ENCODE measurements at places on chromosomes 3 and 15.
A peak's percentile ranks its signal among the peaks of the same experiment; 100 is the strongest.

GRCh38 chr3:50120364-50121071, 31.8 kb downstream of the RBM5 start:
- no peak for DNase-seq
- no peaks in the 10 kb centered on the region for H3K27me3 ChIP-seq
- no peaks in the 10 kb centered on the region for H3K4me1 ChIP-seq
- no peak overlapping the region for H3K27ac ChIP-seq

- no peak for DNase-seq
- peaks cover 28% of the 10 kb centered on the region for H3K36me3 ChIP-seq
- no peak overlapping the region for H3K27ac ChIP-seq
- peaks cover 82% of the 10 kb centered on the region for H3K4me1 ChIP-seq
Observed at GRCh38 chr3:141234283-141234682, 2.7 kb downstream of the PXYLP1 start.

- no peaks in the 10 kb centered on the region for H3K27me3 ChIP-seq
- no peaks in the 10 kb centered on the region for H3K4me1 ChIP-seq
- DNase-seq = no peak
- no peak overlapping the region for H3K27ac ChIP-seq
Observed at GRCh38 chr3:118080889-118081288, 953.8 kb downstream of the IGSF11 start.

GRCh38 chr15:60795889-60796288, 316.9 kb upstream of the ICE2 start:
- peak overlapping the region; percentile 57 for H3K27ac ChIP-seq
- H3K36me3 ChIP-seq = peaks cover 31% of the 10 kb centered on the region
- DNase-seq = no peak
- H3K4me3 ChIP-seq = no peak overlapping the region
- H3K4me1 ChIP-seq = peaks cover 34% of the 10 kb centered on the region

DNA sequence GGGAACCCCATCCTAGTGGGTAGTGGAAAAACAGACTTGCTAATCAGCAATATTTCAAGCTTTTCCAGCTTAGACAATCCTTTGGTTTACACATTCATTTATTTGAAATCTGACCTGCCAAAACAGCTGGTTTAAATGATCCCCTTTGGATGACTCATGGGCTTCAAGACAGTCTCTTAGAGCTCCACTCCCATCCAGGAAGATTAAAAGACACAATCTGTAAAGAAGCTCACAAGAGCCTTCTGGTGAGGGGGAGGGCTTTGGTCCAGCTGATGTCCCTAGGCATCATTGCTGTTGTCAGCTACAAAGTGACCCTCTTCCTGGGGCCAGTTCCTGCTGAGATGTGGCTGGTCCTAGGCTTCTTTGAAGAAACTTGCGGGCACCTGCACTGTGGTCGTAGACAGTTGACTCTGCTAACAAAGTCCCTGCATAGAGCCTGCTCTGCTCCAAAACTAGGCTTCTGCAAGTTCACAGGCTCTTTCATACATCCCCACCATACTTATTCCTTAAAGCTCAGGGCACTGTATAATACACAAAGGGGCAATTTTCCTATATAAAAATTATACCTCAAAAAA, 73.7 kb downstream of the IGSF11 start:
- H3K4me1 ChIP-seq = peaks cover 16% of the 10 kb centered on the region
- H3K27me3 ChIP-seq = peaks cover 10% of the 10 kb centered on the region
- no peak for DNase-seq
- no peak overlapping the region for H3K4me3 ChIP-seq

DNA sequence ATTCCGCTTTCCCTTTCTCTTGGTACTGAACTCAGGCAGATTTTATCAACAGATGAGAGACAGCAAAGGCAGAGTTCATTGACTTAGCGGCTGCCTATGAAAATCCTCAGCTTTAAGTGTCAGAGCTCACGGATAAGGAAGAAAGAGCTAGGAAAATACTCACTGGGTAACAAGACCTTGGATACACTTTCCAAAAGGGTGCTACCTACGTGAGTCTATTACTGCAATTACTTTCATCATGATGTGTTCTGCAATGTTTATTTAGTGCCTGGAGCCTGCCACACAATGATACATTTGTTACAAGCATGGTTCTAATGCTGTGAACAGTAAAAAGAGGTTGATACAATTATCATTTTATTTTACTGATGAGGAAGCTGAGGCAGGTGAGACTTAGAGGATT, 177.5 kb downstream of the GRM7 start:
- H3K4me3 ChIP-seq = no peak overlapping the region
- DNase-seq = no peak
- H3K4me1 ChIP-seq = no peaks in the 10 kb centered on the region

GRCh38 chr15:73782344-73782959, 29.3 kb upstream of the INSYN1 start:
- no peak for DNase-seq
- no peaks in the 10 kb centered on the region for H3K4me1 ChIP-seq
- H3K36me3 ChIP-seq = no peaks in the 10 kb centered on the region
- no peak overlapping the region for H3K4me3 ChIP-seq

GRCh38 chr15:98331676-98332075, 316.7 kb upstream of the IGF1R start:
- H3K27ac ChIP-seq = no peak overlapping the region
- no peak overlapping the region for H3K4me3 ChIP-seq
- no peaks in the 10 kb centered on the region for H3K4me1 ChIP-seq
- no peak for DNase-seq
- H3K36me3 ChIP-seq = no peaks in the 10 kb centered on the region

DNA sequence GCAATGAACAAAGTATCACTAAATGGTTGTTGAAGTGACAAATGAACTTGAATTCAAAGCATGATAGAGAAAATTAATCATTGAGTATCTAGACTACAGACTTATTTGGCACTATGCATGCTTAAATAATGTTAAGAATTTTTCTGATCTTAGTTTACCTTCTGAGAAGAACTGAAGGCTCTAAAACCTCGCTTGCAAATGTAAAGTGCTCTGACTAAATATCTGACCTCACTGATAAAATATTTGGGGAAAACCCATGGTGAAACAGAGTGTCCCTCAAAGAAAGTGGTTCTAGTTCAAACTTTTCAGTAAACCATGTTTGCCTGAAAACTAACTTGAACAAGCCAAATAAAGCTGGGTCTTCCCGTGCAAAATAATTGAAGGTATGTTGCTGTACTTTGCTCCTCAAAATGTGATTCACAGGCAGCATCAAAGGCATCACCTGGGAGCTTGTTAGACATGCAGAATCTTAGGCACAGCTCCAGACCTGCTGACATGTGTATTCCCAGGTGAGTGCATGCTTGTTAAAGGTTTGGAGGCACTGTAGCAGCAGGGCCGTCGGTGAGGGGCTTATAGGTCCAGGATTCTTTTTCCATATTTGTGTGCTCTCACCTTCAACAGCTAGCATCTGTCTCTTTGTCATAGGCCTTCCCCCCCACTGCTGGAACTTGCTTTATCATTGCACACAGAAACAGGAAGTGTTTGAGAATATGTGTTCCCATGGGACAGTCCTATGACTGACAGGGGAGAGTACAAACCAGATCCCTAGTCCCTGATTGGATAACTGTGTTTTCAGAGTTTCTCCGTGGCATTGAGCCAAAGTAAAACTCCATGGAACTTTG, 524.2 kb upstream of the LMCD1 start:
- H3K4me3 ChIP-seq = no peak overlapping the region
- H3K27ac ChIP-seq = no peak overlapping the region
- H3K36me3 ChIP-seq = no peaks in the 10 kb centered on the region

DNA sequence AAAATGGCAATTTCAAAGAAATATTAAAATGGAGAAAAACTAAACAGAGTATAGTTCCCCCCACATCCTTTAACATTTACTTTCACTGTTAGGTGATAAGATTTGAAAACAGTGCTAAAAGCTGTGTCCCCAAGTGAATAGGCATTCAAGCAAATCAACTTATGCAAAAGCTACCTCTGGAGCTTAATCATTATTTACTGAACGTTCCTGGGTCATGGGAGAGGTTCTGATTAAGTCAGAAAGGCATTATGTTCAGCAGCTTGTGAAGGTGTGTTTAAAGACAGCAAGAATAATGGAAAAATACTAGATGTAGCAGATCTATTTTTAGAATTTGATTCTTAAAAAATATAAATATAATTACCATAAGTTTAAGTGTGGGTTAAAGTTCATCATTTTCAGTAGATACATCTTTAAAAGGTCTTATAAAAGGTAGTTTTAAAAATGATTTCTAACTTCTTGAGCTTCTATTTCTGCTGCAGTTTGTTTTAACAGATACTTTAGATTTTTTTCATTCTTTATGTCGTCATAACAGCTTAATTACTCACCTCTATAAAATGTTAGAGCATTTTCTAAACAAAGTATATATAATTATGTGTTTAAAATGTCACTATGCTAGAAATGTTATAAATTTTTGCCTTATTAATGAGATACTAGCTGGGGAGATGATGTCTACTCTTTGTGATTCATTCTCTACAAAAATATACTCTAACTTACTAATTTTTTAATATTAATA, 127.9 kb downstream of the MITF start:
- H3K4me1 ChIP-seq = no peaks in the 10 kb centered on the region
- H3K36me3 ChIP-seq = no peaks in the 10 kb centered on the region
- no peak overlapping the region for H3K27ac ChIP-seq
- DNase-seq = no peak

DNA sequence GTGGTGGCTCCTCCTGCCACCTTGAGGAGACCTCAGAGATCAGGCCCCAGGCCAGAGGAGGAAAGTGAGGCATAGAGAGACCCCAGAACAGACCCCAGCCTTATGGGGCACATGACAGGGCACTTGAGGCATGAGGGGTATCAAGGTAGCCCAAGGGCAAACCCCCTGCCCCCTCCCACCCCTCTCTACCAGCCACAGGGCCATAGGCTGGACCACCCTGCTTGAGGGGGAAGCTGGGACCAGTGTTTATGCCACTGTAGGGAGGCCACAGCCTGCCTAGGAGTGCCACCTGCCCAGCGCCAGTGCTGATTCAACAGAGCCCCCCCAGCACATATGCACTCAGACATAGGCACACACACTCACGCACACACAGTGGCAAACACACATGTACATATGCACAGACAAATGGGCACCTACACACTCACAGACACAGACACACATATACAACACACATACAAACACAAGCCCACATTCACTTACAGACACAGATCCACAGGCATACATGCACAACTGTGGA, 10.3 kb downstream of the MYL3 start:
- no peaks in the 10 kb centered on the region for H3K4me1 ChIP-seq
- DNase-seq = no peak
- H3K27ac ChIP-seq = no peak overlapping the region
- H3K36me3 ChIP-seq = no peaks in the 10 kb centered on the region
- no peak overlapping the region for H3K4me3 ChIP-seq

- no peaks in the 10 kb centered on the region for H3K4me1 ChIP-seq
- H3K27me3 ChIP-seq = no peaks in the 10 kb centered on the region
- no peak overlapping the region for H3K27ac ChIP-seq
Observed at GRCh38 chr3:55885721-55886120, 398.6 kb upstream of the WNT5A start.

GRCh38 chr3:175965036-175965435, 1105.9 kb downstream of the NAALADL2 start:
- no peak for DNase-seq
- H3K27ac ChIP-seq = no peak overlapping the region
- H3K4me1 ChIP-seq = no peaks in the 10 kb centered on the region

GRCh38 chr3:53773611-53774368, 72.4 kb downstream of the CHDH start:
- H3K27ac ChIP-seq = no peak overlapping the region
- H3K4me1 ChIP-seq = peaks cover 3% of the 10 kb centered on the region
- DNase-seq = no peak
- peaks cover 25% of the 10 kb centered on the region for H3K27me3 ChIP-seq
- H3K4me3 ChIP-seq = no peak overlapping the region

DNA sequence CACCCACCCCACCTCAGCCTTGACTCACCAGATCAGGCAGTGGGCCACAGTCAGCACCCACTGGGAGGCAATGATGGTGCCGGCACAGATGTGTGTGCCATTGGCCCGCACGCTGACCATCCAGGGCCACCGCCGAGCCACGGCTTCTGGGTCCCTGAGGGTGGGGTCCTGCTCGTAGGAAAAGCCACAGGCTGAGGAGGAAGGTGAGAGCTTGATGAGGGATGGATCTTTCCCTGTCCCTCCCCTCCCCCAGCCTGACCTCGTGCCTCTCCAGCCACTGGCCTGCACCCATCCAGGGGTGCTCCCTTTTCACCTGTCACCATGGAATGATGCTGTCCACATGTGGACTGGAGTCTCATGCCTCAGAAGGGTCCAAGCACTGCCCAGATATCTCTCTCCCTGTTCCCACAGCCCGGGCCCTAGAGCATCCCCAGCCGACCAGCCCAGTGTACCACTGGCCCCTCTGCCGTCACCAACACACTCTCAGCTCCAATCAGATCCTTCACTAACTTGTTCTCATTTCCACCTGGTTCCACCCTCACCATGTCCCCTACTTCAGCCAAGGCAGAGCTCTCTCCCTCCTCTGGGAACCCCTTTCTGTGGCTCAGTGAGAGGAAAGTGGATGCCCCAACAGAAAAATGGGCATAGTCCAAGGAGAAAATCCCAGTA, 2.0 kb downstream of the PRSS50 start:
- H3K36me3 ChIP-seq = no peaks in the 10 kb centered on the region
- peaks cover 7% of the 10 kb centered on the region for H3K27me3 ChIP-seq
- no peak overlapping the region for H3K4me3 ChIP-seq
- no peak overlapping the region for H3K27ac ChIP-seq

DNA sequence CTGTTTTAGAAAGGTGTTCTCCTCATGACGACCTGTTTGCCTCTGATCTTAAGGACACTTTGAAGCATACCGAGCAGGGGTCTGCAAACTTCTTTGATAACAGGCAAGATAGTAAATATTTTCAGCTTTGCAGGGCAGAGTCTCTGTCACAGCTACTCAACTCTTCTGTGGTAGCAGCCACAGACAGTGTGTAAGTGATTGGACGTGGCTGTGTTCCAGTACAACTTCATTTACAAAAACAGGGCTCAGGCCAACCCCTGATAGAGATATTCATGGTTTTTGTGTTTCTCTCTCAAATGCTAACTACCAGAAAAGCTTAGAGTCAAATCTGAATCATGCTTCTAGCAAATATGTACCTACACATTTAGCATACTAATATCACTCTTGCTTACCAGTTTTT, 51.5 kb downstream of the TGFBR2 start:
- H3K4me3 ChIP-seq = peak overlapping the region; percentile 70
- peaks cover 86% of the 10 kb centered on the region for H3K36me3 ChIP-seq

GRCh38 chr15:78243491-78243941, 9.2 kb upstream of the ACSBG1 start:
- peaks cover 2% of the 10 kb centered on the region for H3K4me1 ChIP-seq
- H3K36me3 ChIP-seq = no peaks in the 10 kb centered on the region
- peaks cover 2% of the 10 kb centered on the region for H3K27me3 ChIP-seq
- no peak overlapping the region for H3K4me3 ChIP-seq

GRCh38 chr3:124410471-124410870, 319.8 kb upstream of the UMPS start:
- H3K36me3 ChIP-seq = no peaks in the 10 kb centered on the region
- H3K4me3 ChIP-seq = no peak overlapping the region
- H3K4me1 ChIP-seq = no peaks in the 10 kb centered on the region
- H3K27ac ChIP-seq = no peak overlapping the region
- H3K27me3 ChIP-seq = peaks cover 9% of the 10 kb centered on the region

DNA sequence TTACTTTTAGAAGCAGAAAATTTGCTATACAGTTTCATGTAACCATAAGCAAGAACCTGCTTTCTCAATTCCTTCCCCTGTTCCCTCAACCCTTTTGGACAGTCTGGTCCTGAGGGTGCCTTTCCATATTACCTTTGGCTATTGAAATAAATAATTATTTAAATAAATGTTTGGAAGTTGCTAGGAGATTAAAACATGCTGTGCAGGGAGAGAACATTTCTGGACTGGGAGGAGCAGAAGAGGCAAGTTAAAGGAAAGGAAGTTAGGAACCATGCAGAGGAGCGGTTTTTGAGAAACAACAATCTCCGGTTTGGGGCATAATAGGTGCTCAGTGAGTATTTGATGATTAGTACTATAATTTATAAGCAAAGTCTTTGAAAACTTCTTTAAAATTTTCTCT, 41.8 kb downstream of the ZNF609 start:
- no peaks in the 10 kb centered on the region for H3K27me3 ChIP-seq
- H3K27ac ChIP-seq = peak overlapping the region; percentile 92
- H3K4me1 ChIP-seq = peaks cover 71% of the 10 kb centered on the region
